Natural killer cell treated with Interleukin-12 subunit alpha and Interleukin-12 subunit beta and Interleukin-15 and Interleukin-18, amount 100 ng/mL, for 72 hours (primary cell): ENCODE measurements at places on chromosomes 7 and 10.

- DNase-seq = no peak
- H3K27me3 ChIP-seq = peaks cover 2% of the 10 kb centered on the region
- peaks cover 9% of the 10 kb centered on the region for H3K36me3 ChIP-seq
- no peak overlapping the region for H3K27ac ChIP-seq
These were observed 20.3 kb downstream of the ACSM6 start for GRCh38 chr10:95214369-95214768.

GRCh38 chr10:50325449-50326171 lies 74.3 kb upstream of the ASAH2 start:
- DNase-seq = no peak
- H3K4me1 ChIP-seq = peaks cover 44% of the 10 kb centered on the region
- peak overlapping the region; percentile 89 for H3K4me3 ChIP-seq
- peaks cover 7% of the 10 kb centered on the region for H3K36me3 ChIP-seq
- H3K27ac ChIP-seq = peak overlapping the region; percentile 84

- H3K36me3 ChIP-seq = peaks cover 2% of the 10 kb centered on the region
- peaks cover 5% of the 10 kb centered on the region for H3K27me3 ChIP-seq
- no peak overlapping the region for H3K4me3 ChIP-seq
- peaks cover 19% of the 10 kb centered on the region for H3K4me1 ChIP-seq
These were observed 14.6 kb downstream of the PPIF start for GRCh38 chr10:79361726-79362397.

- no peaks in the 10 kb centered on the region for H3K4me1 ChIP-seq
- no peak overlapping the region for H3K4me3 ChIP-seq
- H3K27ac ChIP-seq = no peak overlapping the region
- DNase-seq = no peak
These were observed 26.9 kb downstream of the ASAH2 start for GRCh38 chr10:50224330-50224952.

GRCh38 chr10:133461841-133462240 lies 8.1 kb downstream of the SCART1 start:
- DNase-seq = no peak
- H3K4me1 ChIP-seq = no peaks in the 10 kb centered on the region
- no peak overlapping the region for H3K4me3 ChIP-seq

DNA sequence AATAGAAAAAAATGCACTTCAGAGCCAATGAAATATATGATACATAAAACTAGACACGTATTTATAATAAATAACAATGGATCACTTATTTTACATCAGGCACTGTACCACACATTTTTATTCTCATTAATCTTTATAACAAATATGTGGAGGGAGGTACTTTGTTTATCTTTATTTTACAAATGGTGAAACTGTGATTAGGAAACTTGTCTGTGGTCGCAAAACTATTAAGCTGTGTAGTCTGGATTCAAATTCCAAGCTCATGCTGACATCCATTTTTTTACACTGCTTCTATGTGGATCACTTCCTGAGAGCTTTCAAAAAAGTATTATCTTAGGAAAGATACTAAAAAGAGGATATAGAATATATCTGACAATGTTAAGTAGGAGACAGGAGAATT lies 978.6 kb downstream of the SORCS1 start:
- no peak overlapping the region for H3K4me3 ChIP-seq
- no peaks in the 10 kb centered on the region for H3K36me3 ChIP-seq
- DNase-seq = no peak
- H3K27ac ChIP-seq = no peak overlapping the region

GRCh38 chr7:130953196-130953595 lies 219.2 kb upstream of the KLF14 start:
- no peak overlapping the region for H3K4me3 ChIP-seq
- no peak for DNase-seq
- H3K36me3 ChIP-seq = peaks cover 54% of the 10 kb centered on the region
- H3K27me3 ChIP-seq = no peaks in the 10 kb centered on the region

DNA sequence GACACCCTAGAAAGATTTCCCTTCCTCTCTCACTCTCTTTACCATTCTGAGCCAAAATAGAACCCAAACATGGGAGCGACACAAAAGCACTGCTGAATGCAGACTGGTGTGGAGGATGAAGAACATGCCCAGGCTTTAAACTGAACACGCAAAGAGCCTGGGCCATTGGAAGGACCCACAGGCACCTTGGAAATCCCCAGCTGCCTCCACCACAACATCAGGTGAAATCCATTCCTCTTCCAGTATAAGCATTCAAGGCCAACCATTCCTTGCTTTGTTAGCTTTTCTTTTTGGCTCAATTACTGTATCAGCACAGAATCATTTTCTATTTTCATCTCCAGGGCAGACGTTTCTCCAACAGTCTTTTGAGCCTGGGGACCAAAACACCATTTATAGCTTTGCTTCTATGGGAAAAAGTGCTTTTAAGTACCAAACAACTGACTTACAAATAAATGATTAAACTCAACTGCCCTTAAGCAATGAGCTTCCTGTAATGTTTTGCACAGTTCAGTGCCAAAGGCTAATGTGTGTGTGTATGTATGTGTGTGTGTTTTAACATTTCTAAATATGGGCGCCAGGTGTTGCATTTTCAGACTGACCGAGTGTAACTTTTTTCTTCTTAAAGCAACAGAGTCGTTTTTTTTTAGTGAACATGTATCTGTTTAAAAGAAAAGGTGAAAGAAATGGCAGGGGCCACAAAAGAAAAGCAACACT lies 16.2 kb upstream of the BLNK start:
- no peak overlapping the region for H3K27ac ChIP-seq
- peaks cover 25% of the 10 kb centered on the region for H3K27me3 ChIP-seq
- DNase-seq = no peak
- H3K4me1 ChIP-seq = peaks cover 3% of the 10 kb centered on the region
- no peaks in the 10 kb centered on the region for H3K36me3 ChIP-seq

DNA sequence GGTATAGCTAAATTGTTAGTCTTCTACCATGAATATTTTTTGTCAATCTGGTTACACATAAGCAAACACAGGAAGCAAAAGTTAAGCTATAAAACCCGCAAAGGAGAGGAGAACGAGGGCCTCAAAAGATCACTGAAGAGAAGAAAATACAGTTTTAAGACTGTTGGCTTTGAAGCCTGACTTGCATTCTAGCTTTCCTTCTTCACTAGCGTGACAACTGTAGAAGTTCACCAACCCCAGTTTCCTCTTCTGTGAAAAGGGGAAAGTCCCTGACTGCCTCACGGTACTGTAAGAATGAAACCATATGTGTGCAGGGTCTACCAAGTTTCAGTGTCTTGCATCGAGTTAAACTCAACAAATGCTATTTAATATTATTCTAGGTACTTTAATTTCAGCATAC lies 7.5 kb upstream of the LRRN3 start:
- peak overlapping the region; percentile 51 for H3K4me3 ChIP-seq
- H3K4me1 ChIP-seq = peaks cover 41% of the 10 kb centered on the region
- peak overlapping the region; percentile 69 for H3K27ac ChIP-seq
- H3K36me3 ChIP-seq = peaks cover 11% of the 10 kb centered on the region
- no peaks in the 10 kb centered on the region for H3K27me3 ChIP-seq

DNA sequence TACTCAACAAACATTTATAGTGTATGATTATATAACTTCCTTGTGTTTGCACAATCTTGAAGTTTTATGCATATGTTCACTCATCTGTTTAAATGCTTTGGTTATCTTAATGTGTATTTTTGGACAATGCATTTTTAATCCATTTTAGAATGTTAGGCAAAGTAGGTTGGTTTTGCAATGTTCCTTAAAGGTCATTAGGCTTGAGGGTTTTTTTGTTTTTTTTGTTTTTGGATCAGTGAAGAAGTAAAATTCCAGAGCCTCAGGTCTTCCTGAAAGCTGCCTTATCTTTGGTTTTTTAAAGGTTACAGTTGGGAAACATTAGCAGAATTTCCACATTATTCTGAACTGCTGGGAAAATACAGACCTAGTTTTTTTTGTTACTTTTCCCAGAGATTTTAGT lies 12.8 kb downstream of the MDFIC start:
- no peak for DNase-seq
- no peaks in the 10 kb centered on the region for H3K27me3 ChIP-seq
- H3K36me3 ChIP-seq = no peaks in the 10 kb centered on the region
- H3K4me3 ChIP-seq = peak overlapping the region; percentile 18
- no peak overlapping the region for H3K27ac ChIP-seq

DNA sequence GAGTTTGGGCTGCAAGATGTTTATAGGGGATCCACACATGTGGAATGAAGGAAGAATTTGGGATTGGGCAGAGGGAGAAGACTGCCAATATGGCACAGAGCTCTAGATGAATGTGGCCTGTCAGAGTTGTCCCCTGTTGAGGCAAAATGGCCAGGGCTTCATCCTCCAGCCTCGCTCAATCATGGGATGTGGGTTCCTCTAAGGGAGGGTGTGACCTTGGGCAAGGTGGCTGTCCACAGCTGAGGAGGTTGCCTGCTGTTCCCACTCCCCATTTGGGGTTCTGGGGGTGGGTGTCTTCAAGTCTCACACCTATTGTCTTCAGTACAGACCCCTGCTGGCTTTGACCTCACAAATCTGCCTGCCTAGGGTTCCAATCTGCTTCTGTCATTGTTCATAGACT lies 121.6 kb upstream of the FAM204A start:
- no peaks in the 10 kb centered on the region for H3K36me3 ChIP-seq
- H3K27me3 ChIP-seq = peaks cover 23% of the 10 kb centered on the region
- DNase-seq = no peak
- H3K27ac ChIP-seq = no peak overlapping the region
- no peaks in the 10 kb centered on the region for H3K4me1 ChIP-seq

DNA sequence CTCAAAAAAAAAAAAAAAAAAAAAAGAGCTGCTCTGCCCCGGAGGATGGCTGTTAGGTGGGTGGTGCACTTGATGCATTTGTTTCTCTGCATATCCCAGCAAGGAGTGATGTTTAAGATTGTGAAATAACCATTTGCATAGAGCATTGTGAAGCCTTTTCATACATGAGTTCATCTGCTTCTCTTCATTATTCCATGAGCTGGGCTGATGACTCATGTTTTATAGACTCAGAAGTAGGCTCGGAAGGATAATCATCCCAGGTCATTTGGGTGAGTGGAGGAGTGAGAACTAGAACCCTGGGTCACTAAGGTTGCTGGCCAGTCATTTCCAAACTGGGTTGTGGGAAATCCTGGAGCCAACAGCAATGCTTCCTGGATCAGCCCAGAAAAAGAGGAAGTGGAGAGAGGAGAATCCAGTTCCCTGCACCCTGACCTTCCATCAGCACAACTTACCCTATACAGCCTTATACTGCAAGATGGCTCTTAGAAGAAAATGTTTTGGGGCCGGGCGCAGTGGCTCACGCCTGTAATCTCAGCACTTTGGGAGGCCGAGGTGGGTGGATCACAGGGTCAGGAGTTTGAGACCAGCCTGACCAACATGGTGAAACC lies 45.3 kb downstream of the TACC2 start:
- no peak overlapping the region for H3K4me3 ChIP-seq
- H3K27ac ChIP-seq = no peak overlapping the region

DNA sequence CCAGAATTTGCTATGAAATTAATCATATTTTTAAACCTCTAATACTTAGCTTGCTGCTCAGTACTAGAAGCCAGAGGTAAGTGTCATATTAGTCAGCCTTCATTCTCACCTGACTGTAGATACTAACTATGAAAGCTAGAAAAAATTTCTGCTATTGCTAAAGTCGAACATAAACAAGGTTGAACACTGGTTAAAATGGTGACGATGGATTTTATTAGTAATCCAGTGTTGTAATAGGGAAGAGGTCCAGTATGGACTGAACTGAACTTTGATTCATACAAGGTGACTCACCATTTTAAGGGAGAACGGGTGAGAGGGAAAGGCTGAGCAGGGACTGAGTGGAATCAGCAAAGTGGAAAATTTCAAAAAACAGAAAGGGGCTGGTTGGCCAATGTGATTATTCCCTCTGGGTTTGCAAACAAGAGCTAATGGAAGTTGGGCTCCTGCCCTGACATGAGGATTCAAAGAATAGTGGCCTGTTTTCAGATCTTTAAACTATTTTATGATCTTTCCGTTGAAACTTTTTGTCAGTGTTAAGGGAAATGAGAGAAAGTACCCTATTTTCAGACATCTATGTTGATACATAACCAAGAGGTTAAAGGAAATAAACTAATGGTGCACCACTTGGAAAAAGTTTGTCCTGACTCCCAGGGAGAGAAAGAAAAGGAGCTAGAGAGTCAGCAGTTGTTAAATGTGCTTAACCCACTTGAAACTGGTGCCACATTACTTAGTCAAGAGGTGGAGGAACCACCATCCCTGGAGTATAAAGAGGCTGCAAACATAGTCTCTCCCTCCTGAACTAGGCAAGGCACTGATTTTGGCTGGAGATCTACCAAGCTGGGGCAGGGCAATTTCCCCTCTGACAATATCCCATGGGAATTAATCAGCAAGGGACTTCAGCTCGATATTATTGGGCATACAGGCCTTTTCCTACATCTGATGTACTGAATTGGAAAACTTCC lies 15.3 kb upstream of the AKR1C1 start:
- no peaks in the 10 kb centered on the region for H3K4me1 ChIP-seq
- no peaks in the 10 kb centered on the region for H3K27me3 ChIP-seq
- H3K4me3 ChIP-seq = no peak overlapping the region
- no peak overlapping the region for H3K27ac ChIP-seq

GRCh38 chr10:89256340-89256739 lies 4.8 kb upstream of the LIPA start:
- DNase-seq = no peak
- H3K4me3 ChIP-seq = no peak overlapping the region
- H3K27me3 ChIP-seq = peaks cover 21% of the 10 kb centered on the region
- peaks cover 10% of the 10 kb centered on the region for H3K36me3 ChIP-seq
- peaks cover 5% of the 10 kb centered on the region for H3K4me1 ChIP-seq

GRCh38 chr7:158585721-158586498 lies 1.7 kb downstream of the PTPRN2 start:
- H3K4me3 ChIP-seq = peak overlapping the region; percentile 67
- H3K36me3 ChIP-seq = no peaks in the 10 kb centered on the region
- DNase-seq = no peak
- H3K27ac ChIP-seq = no peak overlapping the region
- H3K27me3 ChIP-seq = peaks cover 33% of the 10 kb centered on the region
- peaks cover 14% of the 10 kb centered on the region for H3K4me1 ChIP-seq

DNA sequence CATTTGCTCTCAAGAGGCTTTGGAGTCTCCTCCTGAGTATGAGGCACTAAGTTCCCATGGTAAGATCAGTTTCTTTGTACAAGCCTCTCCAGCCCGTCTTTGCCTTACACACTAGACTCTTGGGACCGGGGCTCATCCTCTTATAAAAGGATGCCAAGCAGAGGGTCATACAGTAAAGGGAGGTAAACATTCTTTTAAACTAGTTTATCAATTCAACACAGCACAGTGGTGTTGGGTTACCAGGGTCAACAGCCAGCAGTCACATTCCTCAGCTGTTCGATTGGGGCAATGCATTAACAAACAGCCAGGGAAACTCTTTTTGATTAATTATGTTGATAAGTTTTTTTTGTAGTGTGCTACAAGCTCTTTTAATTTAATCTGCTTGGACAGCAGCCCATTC lies 37.8 kb downstream of the HHEX start:
- no peak overlapping the region for H3K4me3 ChIP-seq
- no peaks in the 10 kb centered on the region for H3K36me3 ChIP-seq
- no peak for DNase-seq
- H3K27me3 ChIP-seq = peaks cover 7% of the 10 kb centered on the region

DNA sequence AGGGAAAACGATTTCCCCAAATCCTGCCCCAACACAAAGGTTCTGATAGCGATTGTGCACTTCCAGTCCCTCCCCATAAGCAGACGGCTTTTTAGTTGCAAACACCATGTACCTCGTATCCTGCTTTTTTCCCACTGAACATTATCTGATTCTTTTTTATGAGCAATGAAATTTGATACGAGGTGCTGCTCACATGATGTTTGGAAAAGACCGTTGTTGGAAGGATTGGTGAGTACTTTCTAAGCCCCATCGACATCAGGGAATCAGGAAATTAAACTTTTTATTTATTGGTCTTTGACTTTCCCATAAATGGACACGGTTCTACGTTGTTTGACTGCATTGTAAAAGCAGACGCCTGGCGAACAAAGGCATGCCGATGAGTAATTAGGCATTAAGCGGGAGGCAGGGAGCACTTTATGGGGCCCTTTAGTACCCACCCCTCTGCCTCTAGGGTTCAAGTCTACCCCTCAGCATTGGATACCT lies 49.4 kb downstream of the TEX36 start:
- peaks cover 21% of the 10 kb centered on the region for H3K27me3 ChIP-seq
- DNase-seq = no peak
